RKO (cell line): ENCODE measurements at places on chromosomes 4 and X.

DNA sequence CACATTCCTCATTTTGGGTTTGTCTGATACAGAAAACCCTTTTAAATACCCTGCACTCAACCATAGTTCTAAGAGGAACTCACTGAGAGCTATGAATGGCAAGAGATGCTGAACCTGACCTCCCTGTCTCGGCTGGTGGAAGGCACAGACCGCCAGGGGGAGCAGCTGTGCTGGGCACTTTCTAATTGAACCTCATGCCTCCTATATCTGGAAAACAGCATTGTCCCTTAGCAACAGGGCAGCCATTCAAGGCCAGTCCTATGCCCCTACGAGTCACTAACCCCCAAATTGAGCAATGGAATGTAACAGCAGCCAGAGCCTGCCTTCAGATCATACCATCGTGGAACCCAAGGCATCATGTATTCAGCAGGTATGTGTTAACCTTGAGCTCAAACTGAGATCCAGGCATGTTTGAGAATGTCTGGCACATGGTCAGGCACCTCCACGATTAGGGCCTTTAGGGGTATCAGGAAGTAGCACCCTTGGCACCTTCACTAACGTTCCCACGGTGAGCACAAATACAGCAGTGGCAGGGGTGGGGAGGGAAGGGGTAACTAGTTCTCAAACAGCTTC lies 5.1 kb downstream of the USP27X start:
- DNase-seq: peak; percentile 69

DNA sequence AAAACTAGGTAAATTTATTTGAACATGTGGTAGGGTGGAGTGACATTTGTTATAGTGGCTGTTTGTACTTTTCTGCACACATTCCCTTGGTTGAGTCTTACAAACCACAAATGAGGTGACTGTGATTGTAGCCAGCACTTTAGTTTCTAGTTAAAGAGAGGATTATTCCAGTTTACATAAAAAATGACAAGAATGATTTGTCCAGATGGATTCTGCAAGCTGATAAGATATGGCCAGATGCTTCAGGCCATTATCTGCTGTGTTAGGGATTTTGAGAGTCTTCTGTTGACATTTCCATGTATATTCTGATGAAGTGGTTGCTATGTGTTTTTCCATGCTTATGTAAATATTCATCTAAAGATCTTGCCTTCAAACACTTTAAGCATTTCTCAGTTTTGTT lies 31.0 kb upstream of the PDE5A start:
- no peak for DNase-seq

DNA sequence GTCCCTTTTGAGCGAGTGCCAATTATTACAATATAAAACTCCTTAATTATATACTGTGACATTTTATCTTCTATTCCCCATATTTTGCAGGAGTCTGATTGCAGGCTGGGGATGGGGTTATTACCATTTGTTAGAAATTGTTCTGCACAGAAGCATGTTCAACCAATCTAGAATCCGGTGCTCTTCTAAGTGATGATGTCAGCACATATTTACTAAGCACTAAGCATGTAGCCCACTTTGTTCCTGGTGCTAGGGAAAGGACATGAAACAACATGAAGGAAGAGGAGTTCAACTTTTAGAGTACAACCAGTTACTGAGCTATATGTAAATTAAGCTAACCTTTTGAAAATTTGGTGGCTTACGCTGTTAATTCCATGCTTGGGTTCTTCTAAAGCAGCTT lies 52.8 kb upstream of the IL1RAPL2 start:
- DNase-seq: no peak

DNA sequence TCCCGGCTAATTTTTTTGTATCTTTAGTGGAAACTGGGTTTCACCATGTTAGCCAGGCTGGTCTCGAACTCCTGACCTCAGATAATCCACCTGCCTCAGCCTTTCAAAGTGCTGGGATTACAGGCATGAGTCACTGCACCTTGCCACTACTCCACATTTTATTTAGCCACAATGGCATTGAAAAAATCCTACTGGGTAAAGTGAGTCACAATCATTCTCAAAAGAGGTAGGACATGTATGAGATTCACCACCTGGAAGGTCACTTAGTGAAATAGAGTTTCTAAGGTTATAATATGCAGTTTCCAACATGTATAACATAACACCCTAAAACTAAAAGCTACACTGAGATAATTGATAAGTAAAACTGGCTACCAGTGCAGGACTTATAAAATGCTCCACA lies 159.2 kb downstream of the BTC start:
- DNase-seq: no peak

GRCh38 chr4:4412641-4413372 lies 25.9 kb downstream of the NSG1 start:
- DNase-seq: no peak

DNA sequence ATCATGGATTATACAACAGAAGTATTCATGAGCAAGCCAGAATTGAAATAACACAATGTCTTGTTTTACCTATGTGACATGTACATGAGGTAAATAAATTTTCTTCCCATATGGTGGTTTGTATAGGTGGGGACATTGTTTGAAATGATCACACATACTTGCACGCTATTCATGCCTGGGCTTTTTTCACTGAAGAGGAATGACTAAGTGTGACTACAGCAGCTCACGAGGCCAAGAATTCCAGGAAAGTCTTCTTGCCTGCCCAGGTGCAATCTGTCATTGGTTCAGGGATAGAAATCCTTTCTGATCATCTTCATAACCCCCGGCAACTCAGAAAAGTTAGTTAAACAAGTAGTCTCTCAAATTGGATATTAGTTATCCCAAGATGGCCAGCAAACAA lies 36.3 kb upstream of the AREG start:
- DNase-seq: no peak
